ENCODE measurements at places on chromosomes 13 and 19.

DNA sequence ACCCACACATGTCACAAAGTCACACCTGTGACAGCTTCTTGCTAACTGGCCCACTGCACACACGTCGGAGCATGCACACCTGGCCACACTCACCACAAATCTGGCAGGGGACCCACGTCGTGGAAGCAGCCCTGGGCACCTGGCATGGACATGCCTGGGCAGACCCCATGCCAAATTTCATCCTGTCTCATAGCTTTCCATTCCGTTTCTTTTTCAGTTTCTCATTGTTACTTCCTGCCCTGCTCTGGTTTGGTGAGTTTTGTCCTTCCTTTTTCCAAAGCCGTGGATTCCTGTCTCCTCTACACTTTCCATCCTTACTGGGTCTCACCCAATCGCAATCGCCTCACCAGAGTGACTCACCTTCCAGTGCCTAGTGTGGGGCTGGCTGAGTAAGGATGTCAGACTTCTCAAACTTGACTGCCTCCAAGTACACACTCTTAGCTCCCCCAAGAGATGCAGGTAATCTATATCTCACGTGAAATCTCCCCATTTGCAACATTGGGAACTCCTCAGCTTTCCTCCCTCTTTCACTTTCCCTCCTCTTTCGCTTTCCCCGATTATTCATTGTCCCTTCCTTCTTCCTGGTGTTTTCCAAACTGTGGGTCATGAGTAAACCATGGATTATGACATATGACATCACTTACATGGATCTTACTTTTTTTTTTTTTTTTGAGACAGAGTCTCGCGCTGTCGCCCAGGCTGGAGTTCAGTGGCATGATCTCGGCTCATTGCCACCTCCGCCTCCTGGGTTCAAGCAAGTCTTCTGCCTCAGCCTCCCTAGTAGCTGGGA is 1.6 kb upstream of the BBC3 start:
- peak; percentile 80 for DNase-seq

GRCh38 chr13:111434578-111435159 is 114.2 kb downstream of the TEX29 start:
- no peak for DNase-seq

- DNase-seq: no peak
Measured at GRCh38 chr19:54315956-54316355, 3.0 kb upstream of the LILRA5 start.

DNA sequence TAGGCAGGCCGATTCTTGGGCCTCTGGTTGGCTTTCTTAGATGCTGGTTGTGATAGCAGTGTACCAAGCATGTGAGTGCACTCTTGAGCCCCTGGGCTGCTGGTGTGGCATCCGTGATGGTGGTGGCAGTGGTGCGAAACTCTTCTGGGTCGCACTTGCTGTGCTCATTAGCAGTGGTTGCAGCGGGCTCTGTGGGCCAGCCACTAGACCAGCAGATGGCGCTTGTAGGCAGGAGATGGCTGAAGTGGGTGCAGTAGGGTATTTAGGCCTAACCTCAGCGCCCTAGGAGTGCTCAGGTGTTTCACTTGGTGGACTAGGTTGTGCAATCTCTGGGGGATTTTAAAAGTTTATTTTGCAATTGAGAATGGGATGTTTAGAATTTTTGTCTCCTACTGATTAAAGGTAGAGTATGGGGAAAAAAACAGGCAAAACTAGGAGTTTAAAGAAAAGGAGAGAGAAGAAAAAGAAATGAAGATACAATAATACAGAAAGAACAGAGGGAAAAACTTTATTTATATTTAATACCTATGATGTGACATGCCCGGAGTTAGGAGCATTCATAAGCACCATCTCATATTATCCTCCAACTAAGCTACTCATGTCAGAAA is 4.3 kb upstream of the ZNF17 start:
- peak; percentile 45 for DNase-seq

DNA sequence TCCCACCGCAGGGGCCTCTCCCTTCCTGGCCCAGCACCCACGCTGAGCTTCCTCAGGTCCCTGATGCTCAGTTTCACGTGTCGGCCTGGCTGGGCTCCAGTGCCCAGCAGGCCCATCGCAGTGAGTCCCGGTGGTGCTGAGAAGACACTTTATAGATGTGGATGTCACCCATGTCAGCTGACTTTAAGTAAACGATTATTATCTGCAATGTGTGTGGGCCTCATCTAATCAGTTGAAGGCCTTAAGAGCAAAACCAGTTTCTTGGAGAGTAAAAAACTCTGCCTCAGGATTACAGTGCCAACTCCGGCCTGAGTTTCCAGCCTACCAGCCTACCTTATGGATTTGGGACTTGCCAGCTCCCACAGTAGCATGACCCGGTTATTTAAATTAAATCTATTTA is 17.3 kb upstream of the SMIM17 start:
- no peak for DNase-seq

GRCh38 chr13:25963674-25964073 is 88.1 kb downstream of the SHISA2 start:
- peak; percentile 3 for DNase-seq

DNA sequence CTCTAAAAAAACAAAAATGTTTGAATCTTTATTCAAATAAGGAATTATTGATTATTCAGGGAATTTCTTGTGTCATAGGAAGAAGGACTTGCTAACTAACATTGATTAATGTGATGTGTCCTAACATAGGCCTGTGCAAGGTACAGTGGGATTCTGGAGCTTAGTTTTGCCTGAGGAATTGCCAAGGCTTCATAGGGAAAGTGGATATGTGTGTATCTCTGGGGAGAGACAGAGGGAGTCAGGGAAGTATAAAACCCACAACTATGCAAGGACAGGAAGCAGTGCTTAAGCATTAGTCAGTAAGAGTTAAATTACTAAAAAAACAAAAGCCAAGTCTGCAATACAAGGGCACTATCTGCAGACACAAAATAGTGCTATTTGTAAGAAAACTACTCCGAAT is 59.6 kb downstream of the WDFY2 start:
- peak; percentile 95 for DNase-seq

DNA sequence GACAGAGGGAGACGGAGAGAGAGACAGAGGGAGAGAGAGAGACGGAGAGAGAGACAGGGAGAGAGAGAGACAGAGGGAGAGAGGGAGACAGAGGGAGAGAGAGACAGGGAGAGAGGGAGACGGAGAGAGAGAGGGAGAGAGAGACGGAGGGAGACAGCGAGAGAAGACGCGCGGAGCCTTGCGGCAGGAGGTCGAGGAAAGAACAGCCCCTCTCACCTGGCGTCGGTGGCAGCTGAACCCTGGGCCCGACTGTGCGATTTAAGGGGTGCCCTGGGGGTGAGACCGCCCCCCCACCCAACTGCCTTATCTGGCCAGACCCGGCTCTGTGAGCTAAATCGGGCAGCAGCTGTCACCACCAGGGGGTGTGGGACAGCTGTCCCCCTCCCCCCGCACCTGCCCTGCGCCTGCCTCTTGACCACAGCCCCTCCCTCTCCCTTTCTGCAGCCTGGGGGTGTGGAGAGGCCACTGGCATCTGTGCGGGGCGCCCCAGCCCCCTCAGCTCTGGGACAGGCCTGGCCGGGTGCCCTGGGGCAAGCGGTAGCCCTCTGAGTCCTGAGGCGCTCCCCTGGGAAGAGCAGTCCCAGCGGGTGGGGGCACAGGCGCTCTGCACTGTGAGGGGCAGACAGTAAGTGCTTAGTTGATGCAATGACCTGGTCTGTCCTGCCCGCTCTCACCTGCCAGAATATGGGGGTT is 10.8 kb downstream of the JOSD2 start:
- DNase-seq: no peak

GRCh38 chr19:42494321-42494720 is 34.0 kb downstream of the CEACAM1 start:
- no peak for DNase-seq

- DNase-seq: peak; percentile 72
Measured at GRCh38 chr13:109345433-109345941, 440.9 kb downstream of the IRS2 start.

GRCh38 chr13:36758345-36758744 is 60.7 kb upstream of the RFXAP start:
- no peak for DNase-seq

DNA sequence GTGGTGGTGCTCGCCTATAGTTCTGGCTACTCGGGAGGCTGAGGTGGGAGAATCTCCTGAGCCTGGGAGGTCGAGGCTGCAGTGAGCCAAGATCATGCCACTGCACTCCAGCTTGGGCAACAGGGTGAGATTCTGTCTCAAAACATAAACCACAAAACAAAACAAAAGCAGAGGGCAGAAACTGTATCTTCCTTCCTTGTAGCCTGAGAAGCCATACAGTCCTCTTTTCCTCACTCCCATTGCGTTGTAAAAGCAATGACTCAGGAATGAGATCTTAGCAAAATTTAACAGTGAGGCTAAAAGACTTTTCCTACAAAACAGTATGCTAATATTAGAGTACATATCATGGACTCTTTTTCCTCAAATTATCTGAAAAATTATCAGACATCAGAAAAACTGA is 130.9 kb downstream of the SHISA2 start:
- DNase-seq: no peak

- DNase-seq: no peak
Measured at GRCh38 chr13:40161351-40161810, 505.1 kb downstream of the FOXO1 start.

DNA sequence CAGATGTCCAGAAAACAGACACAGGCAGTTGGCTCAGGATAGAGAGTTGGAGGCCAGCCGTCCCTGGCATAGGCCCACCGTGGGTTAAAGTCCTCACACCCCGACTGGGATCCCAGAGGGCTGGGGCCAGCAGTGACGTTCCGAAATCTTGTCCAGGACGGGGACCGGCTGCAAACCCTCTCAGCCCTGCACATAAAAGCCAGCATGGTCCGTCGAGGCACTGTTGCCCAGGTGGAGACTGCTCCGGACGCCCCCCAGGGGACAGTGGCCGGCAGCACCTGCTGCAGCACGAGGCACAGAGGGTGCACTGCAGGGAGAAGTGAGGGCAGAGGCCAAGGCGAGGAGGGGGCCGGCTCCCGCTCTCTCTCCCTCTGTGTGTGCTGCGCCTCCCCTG is 4.3 kb upstream of the IFNL2 start:
- DNase-seq: no peak

DNA sequence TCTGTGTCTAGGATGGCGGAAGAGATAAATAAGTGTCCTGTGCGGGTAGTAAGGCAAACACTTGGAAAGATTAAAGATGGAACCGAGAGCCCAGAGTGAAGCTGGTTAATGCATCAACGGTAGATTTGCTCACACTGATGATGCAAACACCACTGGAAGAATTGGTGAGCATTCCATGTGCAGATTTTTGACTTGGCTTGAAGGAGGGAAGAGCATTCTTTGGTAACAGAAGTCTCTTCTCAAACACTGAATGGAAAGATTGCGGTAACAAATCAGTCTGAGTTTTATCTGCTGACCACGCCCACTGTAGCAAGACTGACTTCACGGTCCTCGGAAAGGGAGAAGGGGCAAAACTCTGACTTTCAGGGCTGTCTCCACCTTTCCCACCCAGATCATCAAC is 112.5 kb downstream of the COL4A1 start:
- DNase-seq: no peak

DNA sequence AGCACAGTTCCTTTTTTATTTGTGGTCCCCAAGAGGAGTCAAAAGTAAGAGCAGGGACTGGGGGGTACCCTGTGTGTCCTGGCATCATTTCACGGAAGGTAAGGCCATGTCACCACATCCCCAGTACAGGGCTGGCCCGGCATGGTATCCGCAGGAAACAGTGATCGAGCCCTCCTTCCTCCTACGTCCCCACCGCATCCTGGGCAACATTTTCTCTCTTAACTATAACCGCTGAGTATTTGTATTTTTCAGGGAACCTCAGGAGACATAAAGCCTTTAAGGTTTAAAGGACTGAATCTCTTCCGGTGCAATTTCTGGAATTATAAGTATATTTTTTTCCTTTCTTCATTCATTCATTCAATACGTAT is 13.6 kb upstream of the LATS2 start:
- no peak for DNase-seq

- DNase-seq: peak; percentile 56
Measured at GRCh38 chr13:30312904-30313303, 5.6 kb upstream of the KATNAL1 start.

GRCh38 chr19:53868091-53868891 is 608 bp downstream of the MYADM start:
- DNase-seq: peak; percentile 72

- DNase-seq: no peak
Measured at GRCh38 chr13:84405286-84405685, 523.0 kb upstream of the SLITRK1 start.

- DNase-seq: no peak
Measured at GRCh38 chr13:79528356-79528755, 47.4 kb downstream of the NDFIP2 start.
